ENCODE measurements at places on chromosomes 2 and 18. TPM values are rescaled to one million over a fixed set of nuclear protein-coding genes. Genes with fewer than 3 reads are reported as not detected.

The DHRS9 gene
- total RNA-seq = 0.39 TPM

The SP140 gene
- 0.79 TPM for total RNA-seq

The TSPYL6 gene
- not detected for total RNA-seq

The PPP1R1C gene
- not detected for total RNA-seq

The BMP10 gene
- total RNA-seq = not detected

The KCNS3 gene
- 0.91 TPM for total RNA-seq

The C2orf74 gene
- 35.2 TPM for total RNA-seq

The EFR3B gene
- total RNA-seq = 4.0 TPM

The ZAP70 gene
- total RNA-seq = 2.1 TPM

Data from adrenal gland (tissue), 19 donors.